Gastrocnemius medialis (tissue), 4 donors: ENCODE measurements at places on chromosomes 5 and 9. TPM values are rescaled to one million over a fixed set of nuclear protein-coding genes. Genes with fewer than 3 reads are reported as not detected.

GRCh38 chr5:114419959-114420358 is 58.1 kb downstream of the KCNN2 start:
- no peaks in the 10 kb centered on the region for H3K27me3 ChIP-seq
- H3K4me1 ChIP-seq, result peaks cover 5% of the 10 kb centered on the region
- no peak overlapping the region for H3K27ac ChIP-seq
- H3K4me3 ChIP-seq, result no peak overlapping the region
- H3K36me3 ChIP-seq, result no peaks in the 10 kb centered on the region

DNA sequence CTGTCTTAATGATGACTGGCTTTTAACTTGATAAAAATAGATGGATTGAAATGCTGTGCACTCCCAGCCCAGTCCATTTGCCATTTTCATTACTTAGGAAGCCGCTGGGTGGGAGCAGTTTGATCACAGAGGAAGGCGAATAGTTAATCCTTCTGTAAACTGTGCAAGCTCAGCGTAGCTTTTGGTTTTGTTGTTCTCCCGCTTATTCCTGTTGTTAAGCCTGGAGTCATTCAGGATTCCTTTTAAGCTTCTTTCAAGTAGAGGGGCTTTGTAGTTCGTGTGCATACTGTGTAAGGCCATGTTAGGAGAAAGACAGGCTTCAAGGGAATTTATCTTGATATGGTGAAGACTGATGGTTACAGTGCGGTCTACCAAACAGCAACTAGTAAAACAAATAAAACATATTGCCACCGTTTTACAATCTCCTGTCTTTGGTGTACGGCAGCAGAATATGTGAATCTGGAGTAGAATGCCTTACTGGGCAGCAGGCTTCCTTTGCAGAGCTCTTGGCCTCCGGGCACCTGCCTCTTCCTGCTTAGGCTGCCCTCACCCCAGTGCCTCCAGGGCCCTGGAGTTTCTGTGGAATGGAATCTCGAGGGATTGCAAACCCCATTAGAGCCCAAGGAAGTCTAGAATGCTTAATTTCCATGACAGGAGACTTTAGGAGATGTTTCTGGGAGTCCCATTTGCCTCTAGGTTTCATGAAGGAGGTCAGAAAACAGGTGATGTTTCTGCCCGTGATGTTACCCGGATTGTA is 141.4 kb downstream of the TRIO start:
- DNase-seq, result no peak
- H3K27me3 ChIP-seq, result no peaks in the 10 kb centered on the region
- no peaks in the 10 kb centered on the region for H3K36me3 ChIP-seq

DNA sequence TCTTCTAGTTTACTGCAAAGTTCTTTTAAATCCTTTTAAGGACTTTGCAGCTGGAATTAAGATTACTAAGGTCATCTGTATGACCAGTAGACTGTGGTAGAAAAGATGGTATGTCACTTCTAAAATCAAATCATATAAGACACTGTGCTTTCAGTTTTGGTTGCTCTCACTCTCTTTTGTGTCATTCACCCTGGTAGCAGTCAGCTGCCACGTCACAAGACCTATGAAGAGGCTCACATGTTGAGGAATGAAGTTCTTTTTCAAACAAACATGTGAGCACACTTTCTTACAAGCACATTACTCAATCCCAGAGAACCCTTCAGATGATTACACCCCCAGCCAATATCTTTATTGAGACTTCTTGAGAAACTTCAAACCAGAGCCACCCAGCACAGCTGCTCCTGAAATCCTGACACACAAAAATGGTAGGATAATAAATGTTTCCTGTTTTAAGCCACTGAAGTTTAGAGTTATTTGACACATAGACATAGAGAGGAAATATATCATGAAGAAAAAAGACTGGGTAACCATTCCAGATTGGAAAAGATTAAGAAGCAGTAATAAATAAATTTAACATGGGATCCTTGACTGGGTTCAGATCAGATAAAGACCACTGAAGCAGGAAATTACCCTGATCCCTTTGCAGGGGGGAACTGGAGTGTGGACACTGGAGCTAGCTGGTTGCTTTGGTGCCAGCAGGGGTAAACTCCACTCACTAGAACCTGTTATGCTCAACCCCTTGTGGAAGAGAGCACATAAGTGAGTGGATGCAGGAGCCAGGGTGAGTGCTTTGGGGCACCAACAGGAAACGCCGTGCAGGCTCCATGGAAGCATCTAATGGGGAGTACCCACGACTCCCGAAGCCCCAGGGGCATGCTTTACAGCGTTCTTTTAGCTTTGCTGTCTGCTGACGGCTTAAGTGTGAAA is 64.1 kb downstream of the SLCO4C1 start:
- no peak overlapping the region for H3K4me3 ChIP-seq
- no peak for DNase-seq
- H3K36me3 ChIP-seq, result no peaks in the 10 kb centered on the region
- no peaks in the 10 kb centered on the region for H3K4me1 ChIP-seq
- no peak overlapping the region for H3K27ac ChIP-seq
- H3K27me3 ChIP-seq, result no peaks in the 10 kb centered on the region

DNA sequence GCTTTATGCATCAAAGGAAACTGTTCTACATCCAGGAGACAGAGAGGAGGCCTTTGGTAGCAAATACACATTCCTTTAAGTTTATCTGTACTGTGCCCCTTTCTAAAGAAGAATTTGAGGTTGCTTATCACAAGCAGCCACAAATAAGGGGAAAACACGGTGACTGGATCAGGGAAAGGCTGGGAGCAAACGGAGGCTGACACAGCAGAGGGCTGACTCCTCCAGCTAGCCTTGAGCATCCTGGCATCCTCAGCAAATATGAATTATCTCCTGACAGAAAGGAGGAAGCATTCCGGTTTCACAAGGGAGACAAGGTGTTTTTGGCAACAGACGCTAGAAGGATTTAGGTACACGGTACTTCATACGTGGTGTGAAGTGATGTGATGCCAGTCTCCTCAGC is 133.5 kb downstream of the DCP2 start:
- H3K4me1 ChIP-seq, result peaks cover 4% of the 10 kb centered on the region
- no peak for DNase-seq
- no peaks in the 10 kb centered on the region for H3K36me3 ChIP-seq
- H3K27me3 ChIP-seq, result no peaks in the 10 kb centered on the region

GRCh38 chr9:69085569-69086283 is 50.2 kb downstream of the FXN start:
- no peaks in the 10 kb centered on the region for H3K27me3 ChIP-seq
- H3K27ac ChIP-seq, result no peak overlapping the region
- H3K4me1 ChIP-seq, result peaks cover 5% of the 10 kb centered on the region
- H3K36me3 ChIP-seq, result no peaks in the 10 kb centered on the region

GRCh38 chr5:18091142-18091541 is 456.9 kb downstream of the TAF11L14 start:
- no peak for DNase-seq
- no peaks in the 10 kb centered on the region for H3K27me3 ChIP-seq
- no peaks in the 10 kb centered on the region for H3K36me3 ChIP-seq
- no peak overlapping the region for H3K27ac ChIP-seq
- H3K4me1 ChIP-seq, result no peaks in the 10 kb centered on the region

The CNTFR gene
- total RNA-seq, result 112 TPM
